Ammon's horn (tissue), 1 donor: ENCODE measurements at places on chromosomes 13 and 19.

GRCh38 chr19:1847684-1848398, 442 bp downstream of the REXO1 start:
- no peak for DNase-seq

- no peak for DNase-seq
These were observed 38.4 kb downstream of the ACTN4 start for GRCh38 chr19:38685666-38686529.

- DNase-seq: no peak
These were observed 152.4 kb downstream of the TEX29 start for GRCh38 chr13:111472559-111473460.

DNA sequence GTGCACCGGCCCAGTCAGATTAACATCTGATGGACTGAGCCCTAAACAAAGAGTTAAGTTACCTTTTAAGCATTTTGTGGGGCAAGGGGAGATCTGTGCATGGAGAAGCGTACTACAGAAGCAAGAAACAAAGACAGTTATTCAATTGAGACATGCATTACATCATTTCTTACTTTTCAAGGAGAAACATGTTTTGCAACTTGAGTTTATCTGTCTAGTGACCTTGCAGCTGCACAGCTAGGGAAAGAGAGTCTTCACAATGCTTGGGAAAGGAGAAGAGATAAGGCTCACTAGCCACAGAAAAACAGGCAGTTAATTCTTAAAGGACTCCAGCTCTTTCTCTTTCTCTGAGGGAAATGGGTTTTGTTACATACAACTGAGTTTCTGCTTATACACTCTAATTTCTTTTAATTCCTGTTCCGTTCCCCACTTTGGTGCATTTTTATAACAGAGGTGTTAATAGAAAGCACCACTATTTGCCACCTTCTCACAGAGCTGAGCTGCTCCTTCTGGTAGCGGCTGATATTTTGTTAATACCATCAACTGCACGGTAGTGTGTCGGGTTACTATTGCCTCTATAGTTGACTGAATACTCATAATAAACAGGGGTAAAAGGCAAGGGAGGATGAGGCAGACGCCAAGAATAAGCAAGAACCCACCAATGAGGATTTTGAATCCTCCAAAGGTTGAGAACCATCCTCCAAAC, 55.9 kb downstream of the ZNF431 start:
- DNase-seq: no peak

GRCh38 chr19:51803519-51803918, 8.6 kb downstream of the FPR3 start:
- no peak for DNase-seq

- no peak for DNase-seq
These were observed 1.3 kb upstream of the KLK8 start for GRCh38 chr19:51002542-51003311.

GRCh38 chr13:87536899-87537298, 134.3 kb upstream of the SLITRK5 start:
- DNase-seq: no peak

DNA sequence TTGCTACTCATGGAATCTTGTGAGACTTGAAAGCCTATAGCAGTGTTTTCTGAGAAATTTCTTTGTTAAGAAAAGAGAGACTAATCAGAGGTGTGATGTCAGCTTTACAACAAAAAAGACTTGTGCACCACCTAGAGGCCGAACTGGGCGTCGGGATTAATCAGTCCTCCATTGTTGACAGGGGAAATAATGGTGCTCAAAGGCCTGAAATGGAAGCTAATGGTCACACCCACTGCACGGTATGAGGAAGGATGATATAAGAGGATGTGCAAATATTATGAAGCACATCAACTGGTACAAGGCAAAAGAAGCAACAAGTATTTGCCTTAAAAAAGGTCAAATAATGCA, 480.2 kb upstream of the MIR17HG start:
- DNase-seq: peak; percentile 67

DNA sequence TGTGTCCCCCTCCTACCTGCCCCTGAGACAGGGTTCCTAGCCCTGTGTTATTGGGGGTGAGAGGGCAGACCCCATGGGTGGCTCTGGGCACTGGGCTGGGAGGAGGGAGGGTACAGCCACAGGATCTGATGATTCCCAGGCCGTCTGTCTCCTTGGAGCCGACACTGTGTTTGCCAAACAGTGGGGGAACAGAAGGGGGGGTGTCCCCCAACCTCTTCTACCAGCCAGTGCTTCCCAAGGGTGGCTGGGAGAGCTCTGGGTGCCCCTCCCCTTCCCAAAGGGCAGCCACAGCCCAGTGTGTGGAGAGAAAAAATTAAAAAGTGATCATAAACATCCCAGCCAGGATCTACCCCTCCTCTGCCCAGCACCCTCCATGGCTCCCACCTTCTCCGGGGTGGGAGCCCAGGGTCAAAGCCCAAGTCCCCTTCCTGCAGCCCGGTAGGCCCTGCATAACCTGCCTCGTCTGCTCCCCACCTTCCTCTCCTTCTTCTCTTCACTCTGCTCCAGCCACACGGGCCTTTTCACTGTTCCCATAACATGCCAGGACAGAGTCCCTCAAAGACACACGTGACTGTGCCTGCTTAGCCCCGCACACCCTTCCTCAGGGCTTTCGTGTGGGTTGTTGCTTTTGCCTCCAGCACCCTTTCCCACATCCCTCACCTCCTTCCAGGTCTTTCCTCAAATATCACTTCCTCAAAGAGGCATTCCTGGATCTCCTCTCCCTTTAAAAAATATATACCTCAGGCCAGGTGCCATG, 1.4 kb upstream of the PLIN4 start:
- peak; percentile 37 for DNase-seq

GRCh38 chr19:30898353-30899103, 450.7 kb downstream of the TSHZ3 start:
- DNase-seq: no peak

- DNase-seq: no peak
These were observed 716.2 kb upstream of the ARGLU1 start for GRCh38 chr13:107284173-107284572.

GRCh38 chr13:45733361-45733760, 31.2 kb downstream of the CBY2 start:
- DNase-seq: no peak

DNA sequence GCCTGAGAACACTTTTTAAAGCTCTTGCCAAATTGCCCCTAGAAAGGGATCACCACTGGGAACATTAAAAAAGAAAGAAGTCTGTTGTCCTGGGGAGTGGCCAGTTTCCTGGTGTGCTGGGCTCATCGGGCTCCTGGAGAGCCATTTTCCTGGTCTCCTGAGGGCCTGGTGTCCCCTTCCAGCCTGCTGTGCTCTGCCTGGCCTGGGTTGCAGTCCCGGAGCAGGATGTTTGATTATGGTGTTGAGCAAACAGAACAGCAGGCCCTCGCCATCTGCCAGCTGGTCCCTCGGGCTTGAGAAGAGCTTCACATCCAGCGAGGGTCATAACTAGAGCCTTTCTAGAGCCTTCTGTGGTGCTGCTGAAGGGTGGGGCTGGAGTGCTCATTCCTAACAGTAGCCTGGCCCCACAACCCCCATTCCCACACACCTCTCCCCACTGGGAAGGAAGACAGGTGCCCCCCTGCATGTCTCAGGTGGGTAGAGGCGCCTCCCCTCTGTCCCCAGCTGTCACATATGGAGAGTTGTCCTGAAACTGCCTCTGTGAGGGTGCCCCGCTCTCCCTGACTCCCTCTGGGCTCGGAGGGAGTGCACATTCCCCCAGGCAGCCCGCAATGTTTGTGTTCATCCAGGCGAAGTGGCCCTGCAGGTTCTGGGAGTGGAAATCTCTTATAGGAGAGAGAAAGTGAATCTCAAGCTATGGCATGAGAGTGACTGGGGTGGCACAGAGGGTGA, 151.1 kb downstream of the SIPA1L3 start:
- DNase-seq: no peak

GRCh38 chr13:98842070-98842469, 89.6 kb upstream of the SLC15A1 start:
- no peak for DNase-seq

DNA sequence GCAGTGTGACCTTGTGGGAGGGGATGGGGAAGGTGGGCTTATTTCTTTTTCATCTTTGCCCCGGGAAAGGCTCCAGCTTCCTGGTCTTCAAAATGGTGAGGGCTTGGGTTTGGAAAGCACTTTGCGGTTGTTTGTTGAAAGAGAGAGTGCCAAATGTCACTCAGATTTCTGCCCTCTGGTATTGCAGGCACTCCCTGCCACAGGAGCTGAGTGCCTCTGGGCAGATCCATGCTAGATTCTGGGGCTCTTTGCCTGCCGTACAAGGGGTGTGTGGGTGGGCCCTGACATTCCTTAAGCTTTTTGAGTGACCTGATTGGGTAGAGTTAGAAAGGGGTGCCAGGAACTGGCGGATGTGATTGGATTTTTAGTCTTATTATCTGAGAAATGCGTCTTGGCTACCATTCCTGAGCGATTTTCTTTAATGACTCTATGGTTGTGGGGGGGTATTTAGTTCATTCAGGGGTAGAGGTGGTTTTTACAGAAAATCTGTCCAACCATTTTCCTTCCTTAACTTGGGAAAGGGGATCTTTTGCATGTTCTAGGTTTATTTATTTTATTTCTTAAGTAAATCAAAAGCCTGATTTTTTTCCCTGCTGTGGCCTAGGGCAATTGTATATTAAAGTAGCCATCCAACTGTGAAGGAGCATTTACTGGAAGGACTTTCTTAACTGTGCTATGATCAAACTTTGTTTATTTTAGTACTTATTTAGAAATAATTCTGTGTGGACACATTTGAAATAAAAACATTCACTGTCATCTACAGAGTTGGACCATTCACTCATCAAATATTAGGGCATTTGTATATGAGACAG, 3.2 kb downstream of the ARHGAP35 start:
- DNase-seq: no peak

DNA sequence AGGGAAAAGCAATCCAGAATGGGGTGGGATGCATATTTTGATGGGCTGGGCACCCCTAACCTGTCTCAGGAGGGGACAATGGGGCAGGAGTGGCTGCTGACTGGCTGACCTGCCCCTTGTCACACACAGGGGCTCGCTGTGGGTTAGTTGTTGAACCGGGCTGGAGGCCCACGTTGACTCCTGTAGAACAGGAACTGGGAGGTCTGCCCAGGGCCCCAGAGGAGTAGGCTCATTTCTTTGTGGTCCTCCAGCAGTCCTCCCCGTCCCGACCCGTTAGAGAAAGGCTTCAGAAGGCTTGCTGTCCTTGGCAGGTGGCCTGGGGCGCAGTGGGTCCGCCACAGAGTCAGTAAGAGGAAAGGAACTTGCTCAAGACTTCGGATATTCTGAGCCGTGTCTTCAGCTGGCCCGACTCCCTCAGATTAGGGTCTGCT, 70.1 kb downstream of the COL4A1 start:
- DNase-seq: no peak

DNA sequence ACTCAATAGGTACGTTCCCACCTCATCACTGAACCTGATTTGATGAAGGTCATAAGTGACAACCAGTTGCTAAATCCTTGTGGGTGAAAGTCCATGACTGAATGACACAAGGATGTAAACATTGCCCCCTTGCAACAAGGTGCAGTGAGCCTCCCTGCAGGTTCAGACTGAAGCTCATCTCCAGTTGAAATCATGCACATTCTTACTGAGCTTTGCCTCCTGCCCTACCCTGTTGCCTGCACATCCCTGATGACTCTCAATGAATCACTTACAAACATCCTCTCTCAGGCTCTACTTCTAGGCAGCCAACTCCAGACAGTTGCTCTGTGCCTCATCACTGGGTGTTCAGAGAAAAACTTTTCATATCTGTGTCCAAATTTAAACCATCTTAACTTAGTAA, 42.5 kb upstream of the ARGLU1 start:
- no peak for DNase-seq

GRCh38 chr13:105370011-105370650, 1165.3 kb downstream of the EFNB2 start:
- DNase-seq: no peak

DNA sequence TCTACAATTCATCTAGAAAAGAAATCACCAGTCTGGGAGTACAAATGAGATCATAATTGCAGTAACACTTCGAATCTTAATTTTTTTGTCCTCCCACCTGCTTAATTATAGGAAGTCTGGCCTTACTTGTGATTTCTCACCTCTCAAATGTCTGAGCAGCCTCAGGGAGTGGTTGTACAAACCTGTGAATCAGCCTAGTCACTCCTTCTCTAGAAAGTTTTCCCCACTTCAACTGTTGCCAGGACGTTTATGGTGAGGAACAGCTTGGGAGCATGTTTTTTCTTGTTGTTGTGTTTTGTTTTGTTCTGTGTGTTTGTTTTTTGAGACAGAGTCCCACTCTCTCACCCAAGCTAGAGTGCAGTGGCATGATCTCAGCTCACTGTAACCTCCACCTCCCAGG, 50.3 kb upstream of the CLDN10 start:
- DNase-seq: no peak

GRCh38 chr19:38507551-38508127, 74.1 kb downstream of the RYR1 start:
- DNase-seq: no peak

DNA sequence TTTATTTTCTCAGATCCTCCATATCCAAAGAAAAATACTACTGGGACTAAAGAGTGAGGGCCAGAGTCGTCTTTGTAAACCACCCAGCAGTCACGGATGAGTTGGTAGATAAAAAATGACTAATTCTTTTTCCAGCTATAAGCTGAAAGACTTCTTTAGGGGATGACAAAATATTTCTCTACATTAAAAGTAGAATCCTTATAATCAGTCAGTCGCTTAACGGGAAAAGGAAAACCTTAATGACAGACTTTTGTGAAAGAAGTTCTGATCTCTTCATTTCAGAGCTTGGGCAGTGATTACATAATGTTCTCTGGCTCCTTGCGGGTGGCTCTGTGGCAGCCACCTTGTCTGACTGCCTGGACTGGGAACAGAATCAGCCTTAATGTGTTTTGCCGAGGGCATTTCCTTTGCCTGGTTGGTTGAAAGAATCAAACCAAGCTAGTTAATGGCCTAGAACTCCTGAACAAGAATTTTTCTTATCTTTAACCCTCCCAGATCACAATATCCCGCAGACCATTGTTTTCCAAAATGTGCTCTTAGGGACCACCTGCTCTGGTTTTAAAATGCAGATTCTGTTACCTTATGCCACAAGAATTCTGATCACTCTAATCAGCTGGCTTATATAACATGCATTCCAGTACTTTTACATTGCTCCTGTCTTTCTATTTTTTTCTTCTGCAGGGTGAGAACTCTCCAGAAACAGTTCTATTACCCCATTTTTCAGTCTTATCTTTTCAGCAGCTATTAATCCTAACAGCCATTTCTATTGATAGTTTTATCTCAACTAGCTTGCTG, 2.5 kb downstream of the ITM2B start:
- peak; percentile 65 for DNase-seq
